Ecto neural progenitor cell (in vitro differentiated cells): ENCODE measurements at places on chromosomes 7 and 10.

DNA sequence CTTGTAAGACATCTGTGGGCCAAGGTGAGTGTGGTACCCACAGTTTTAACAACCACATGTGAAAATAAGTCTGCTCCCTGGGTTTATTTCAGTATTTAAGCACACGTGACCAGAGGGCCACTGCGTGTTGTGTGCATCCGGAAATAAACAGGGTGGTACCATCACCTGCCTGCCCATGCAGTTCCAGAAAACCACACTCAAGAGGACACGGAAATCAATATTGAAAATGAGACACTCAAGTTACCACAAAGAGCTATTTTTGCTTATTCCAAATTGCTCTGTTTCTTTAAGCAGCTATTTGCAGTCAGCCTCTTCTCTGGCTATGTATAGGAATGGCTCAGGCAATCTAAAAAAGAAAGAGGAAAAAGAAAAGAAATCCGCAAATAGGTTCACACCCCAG, 71.8 kb upstream of the LOXL4 start:
- DNase-seq = no peak

DNA sequence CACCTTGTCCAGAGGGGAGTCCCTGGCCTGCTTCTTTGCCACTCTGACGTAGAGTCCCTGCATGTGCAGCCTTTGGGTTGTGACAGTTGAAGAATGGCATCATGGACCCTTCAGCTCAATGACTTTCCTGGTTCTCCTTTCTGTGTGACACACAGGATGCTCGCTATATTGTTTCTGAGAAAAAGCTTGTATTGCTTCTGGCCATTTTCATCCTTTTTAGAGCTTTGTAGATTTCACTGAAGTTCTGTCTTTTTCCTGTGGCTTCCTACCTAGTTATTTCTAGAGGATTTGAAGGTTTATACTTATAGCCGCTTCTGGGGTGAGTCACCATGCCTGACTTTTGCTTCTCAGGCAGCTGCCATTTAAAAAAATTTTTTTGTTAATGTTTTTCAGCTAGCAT, 27.0 kb downstream of the SND1 start:
- no peak for DNase-seq

DNA sequence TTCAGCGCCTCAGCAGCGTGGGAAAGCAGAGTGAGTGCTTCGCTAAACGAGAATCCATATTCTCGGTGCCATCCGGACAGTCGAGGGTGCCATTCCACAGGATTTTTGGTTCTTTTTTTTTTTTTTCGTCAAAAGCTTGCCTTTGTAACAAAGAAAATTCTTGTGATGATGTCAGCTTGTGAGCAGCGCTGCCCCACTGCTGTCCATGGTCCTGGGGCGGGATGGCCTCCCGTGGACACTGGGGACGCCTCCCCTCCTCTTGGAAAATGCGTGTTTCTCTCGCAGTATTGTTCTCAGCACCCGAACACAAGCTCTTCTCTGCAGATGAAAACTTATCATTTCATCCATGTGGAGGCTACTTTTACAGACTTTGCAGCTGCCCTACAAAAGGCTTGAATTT, 477.4 kb downstream of the TCERG1L start:
- no peak for DNase-seq

- no peak for DNase-seq
Measured at GRCh38 chr7:66330961-66331360, 125.8 kb downstream of the TPST1 start.

DNA sequence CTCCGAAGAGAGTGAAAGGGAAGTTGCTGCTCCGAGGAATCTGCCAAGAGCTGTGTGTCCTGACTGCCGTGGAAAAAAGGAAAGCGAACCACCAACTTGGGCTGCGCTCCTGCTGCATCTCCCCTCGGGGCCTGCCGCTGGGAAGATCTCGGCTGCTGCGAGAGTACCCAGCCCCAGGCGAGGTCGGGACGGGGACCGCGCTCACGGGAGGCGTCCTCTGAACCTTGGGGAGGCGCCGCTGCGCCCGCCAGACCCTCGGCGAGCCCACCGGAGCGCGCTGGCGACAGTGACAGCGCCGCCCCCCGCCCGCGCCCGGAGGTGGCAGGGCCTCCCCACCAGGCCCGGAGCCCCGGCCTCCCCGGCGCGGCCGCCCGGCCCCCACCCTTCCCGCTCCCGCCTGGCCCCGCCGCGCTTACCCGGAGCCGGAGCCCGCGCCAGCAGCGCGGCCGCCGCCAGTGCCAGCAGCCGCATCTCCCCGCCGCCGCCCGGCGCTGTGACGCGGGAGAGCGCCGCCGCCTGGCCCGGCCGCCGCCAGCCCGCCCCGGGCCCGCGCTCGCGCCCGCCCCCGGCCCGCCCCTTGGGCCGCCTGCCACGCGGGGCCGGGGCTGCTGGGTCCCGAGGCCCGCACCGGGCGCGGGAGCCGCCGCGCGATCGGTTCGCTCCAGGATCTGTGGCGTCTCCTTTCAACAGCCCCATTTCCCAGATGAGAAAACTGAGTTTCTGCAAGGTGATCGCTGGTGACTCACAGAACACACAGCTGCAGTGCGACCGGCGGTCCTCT, at the start of gene VSTM4:
VSTM4 (minus strand) TSS at position 508 of the 781 bp plus-strand sequence; CDS start at position 471, 37 bp downstream.
- peak; percentile 76 for DNase-seq

DNA sequence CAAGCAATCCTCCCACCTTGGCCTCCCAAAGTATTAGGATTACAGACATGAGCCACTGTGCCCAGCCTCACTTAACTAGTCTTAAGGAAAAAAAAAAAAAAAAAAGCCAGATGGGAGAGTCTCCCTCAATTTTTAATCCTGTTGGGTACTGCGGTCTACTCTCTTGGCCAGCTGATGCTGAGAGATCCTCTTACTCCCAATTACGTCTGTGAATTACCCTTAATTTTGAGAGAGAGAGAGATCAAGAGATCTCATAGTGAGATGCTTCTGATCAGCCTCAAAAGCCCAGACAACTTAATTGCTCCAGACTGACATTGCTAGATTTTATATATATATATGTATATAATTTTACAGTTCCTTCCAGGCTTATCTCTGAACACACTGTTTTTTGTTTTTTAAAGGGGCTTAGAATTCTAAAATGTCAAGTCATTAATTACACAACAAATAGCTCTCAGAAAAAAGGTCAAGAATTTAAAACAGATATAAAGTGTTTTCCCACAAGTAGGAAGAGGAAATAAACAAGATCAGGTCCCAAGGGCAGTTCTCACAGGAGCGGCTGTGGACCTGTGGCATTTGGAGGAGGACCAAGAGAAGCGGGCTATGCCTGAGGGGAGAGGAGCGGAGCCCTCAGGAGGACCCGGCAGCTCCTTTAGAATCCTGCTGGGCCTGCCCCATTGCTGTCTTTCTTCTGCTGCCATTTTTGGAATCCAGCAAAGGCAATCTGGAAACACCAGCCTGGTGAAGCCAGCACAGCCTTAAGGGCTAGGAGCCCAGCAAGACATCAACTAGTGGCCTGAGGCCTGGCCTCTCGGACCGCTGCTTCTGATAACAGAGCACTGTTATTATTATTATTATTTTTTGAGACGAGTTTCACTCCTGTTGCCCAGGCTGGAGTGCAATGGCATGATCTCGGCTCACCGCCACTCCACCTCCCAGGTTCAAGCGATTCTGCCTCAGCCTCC, 30.1 kb downstream of the DENND2A start:
- DNase-seq = no peak

DNA sequence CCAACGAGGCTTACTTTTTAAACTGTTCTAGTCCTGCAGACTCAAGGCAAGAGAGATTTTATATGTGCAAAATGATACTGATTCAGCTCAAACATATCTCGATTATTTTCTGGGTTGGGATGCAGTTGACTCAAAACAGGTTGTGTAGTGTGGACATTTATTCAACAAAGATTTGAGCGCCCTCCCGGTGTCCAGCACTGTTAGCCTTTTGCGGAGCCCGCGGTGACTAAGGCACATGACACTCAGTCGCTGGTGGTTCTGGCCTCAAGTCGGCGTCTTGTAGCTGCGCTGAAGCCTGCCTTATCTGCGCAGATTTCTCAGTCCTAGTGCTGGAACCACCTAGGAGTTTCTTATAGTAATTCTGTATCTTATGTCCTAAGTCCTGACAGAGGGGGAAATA, 938 bp upstream of the CADPS2 start:
- peak; percentile 71 for DNase-seq

- DNase-seq = no peak
Measured at GRCh38 chr7:79282882-79283602, 170.4 kb downstream of the MAGI2 start.

- DNase-seq = no peak
Measured at GRCh38 chr7:68438016-68438415, 1160.3 kb upstream of the AUTS2 start.
